Vagina (tissue), 2 donors: ENCODE measurements at places on chromosomes 1 and 21. TPM values are rescaled to one million over a fixed set of nuclear protein-coding genes. Genes with fewer than 3 reads are reported as not detected.

DNA sequence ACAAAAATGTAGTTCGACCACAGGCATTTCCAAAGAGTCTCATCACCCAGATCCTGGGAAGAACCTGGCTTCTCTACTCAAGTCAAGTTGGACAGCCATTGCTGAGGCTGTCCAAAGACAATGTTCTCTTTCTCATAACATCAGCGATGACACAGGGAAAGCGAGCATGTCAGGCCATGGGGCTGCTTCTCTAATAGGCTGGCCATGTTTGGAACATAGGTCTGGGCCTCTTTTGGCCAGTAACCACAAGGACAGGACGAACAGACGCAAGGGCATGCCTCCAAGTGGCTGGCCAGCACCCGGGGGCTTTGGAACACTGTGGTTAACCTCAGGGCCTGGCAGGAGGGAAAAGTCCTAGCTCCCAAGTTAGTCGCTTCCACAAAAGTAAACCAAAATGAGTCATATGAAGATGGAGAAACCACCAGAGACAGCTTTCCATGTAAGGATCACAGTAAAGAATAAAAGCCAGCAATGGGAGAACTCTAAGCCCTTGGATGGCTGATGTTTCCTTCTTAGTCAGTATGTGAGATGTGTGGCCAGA lies 80.6 kb upstream of the SLC44A3 start:
- no peak for DNase-seq

RHCE gene
- total RNA-seq = not detected

GRCh38 chr1:41712695-41713094 lies 206.0 kb downstream of the HIVEP3 start:
- DNase-seq = no peak

DNA sequence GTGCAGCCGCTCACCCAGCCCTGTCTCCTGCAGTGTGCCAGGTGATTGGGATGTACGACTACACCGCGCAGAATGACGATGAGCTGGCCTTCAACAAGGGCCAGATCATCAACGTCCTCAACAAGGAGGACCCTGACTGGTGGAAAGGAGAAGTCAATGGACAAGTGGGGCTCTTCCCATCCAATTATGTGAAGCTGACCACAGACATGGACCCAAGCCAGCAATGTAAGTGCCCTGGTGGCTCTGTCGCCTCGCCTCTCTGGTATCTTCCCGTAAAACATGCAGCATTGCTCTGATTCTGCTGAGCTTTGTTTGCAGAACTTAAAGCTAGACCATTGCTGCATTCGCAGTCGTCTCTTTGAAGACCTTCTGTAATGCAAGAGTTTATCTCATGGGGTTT lies 79.2 kb downstream of the ATP5PO start:
- DNase-seq = no peak

DNA sequence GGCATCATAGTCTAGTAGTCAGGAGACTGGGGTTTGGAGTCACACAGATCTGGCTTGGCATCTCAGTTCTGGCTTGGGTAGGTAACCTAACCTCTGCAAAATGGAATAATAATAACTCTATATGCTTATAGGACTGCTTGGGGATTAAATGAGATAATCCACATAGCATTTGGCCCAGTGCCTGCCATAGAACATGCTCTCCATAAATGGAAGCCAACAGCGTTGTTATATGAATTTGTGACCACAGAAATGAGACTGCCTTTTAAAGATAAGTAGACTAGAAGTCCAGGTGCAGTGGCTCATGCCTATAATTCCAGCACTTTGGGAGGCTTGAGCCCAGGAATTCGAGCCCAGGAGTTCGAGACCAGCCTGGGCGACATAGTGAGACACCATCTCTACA lies 4.0 kb upstream of the OPRD1 start:
- no peak for DNase-seq
